ENCODE measurements at places on chromosomes 7 and 10. TPM values are rescaled to one million over a fixed set of nuclear protein-coding genes. Genes with fewer than 3 reads are reported as not detected.

Gene OR2A42
- total RNA-seq, result not detected

Gene PDZD7
- 0.40 TPM for total RNA-seq

Gene RBP3
- total RNA-seq, result not detected

Gene TDRD1
- 1.2 TPM for total RNA-seq

Gene TMEM139
- total RNA-seq, result 6.9 TPM

Gene RNF148
- total RNA-seq, result 0.48 TPM

Gene MRLN
- total RNA-seq, result not detected

Gene PNLIPRP3
- not detected for total RNA-seq

Gene CAV1
- total RNA-seq, result 311 TPM

- no peak for DNase-seq
Measured at GRCh38 chr7:138455609-138456008, 4.5 kb upstream of the TRIM24 start.

GRCh38 chr7:2106924-2107323 lies 125.8 kb downstream of the MAD1L1 start:
- DNase-seq, result no peak

GRCh38 chr7:31950091-31950755 lies 120.0 kb downstream of the PDE1C start:
- DNase-seq, result no peak

DNA sequence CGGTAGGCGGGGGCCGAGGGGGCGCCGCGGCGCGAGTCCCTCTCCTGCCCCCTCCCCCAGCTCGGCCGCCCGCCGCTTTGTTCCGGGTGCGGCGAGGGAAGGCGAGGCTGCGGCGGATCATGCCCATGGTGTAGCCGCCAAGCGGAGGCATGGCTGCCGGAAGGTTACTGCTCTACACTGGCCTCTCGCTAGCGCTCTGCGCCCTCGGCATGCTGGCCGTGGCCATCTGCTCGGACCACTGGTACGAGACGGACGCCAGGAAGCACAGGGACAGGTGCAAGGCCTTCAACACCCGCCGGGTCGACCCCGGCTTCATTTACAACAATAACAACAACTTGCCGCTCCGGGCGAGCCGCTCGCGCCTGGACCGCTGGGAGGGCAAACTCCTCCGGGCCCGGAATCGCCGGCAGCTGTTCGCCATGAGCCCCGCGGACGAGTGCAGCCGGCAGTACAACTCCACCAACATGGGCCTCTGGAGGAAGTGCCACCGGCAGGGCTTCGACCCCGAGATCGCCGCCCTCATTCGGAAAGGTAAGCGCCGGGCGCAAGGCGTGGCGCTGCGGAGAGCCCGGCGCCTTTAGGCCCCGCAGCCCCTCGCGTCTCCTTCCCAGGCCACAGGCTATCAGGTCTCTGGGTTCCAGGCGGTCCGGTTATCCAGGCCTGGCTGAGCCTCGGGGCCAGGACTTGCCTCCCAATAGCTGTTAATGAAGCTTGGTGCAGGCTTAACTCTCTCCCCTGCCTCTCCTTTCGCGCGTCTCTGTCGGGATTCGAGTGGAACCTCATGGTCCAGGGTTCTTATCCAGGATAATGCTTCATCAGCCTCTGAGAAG lies 513 bp downstream of the TMEM178B start:
- DNase-seq, result no peak

- no peak for DNase-seq
Measured at GRCh38 chr10:97768322-97769315, 3.2 kb downstream of the SFRP5 start.

DNA sequence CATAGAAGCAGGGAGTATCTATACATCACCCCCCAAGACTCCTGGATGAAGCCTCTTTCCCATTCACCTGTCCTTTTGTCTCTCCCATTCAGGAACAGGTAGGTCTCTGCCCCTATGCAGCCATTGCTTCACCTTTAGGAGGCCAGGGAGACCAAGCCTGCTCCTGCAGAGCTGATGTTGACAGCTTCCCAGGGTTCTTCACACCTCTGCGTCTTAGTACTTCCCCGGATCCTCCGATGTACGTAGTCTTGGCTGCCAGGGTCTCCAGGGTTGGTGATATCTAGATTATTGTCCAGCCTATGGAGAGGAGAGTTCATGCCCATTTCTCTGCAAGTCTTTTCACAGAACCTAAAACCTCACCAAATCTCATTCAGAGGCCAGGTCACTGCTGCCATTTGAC lies 365.7 kb upstream of the KLF6 start:
- DNase-seq, result no peak

DNA sequence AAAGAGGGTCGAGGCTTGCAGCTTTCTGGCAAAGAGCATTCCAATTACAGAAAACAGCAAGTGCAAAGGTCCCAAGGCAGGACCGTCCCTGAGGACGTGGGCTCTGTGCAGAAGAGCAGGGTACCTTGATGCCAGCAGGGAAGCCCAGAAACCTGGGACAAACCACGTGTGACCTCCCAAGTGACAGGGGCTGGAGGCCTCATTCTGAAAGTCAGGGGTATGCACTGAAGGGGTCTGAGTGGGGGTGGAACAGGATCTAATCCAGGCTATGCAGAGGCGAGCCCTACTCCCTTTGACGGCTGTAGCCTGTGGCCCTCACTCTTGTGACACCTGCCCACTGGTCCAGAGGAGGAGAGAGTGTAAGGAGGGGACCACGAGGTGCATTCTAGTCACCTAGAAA lies 22.9 kb downstream of the TMEM273 start:
- DNase-seq, result no peak

DNA sequence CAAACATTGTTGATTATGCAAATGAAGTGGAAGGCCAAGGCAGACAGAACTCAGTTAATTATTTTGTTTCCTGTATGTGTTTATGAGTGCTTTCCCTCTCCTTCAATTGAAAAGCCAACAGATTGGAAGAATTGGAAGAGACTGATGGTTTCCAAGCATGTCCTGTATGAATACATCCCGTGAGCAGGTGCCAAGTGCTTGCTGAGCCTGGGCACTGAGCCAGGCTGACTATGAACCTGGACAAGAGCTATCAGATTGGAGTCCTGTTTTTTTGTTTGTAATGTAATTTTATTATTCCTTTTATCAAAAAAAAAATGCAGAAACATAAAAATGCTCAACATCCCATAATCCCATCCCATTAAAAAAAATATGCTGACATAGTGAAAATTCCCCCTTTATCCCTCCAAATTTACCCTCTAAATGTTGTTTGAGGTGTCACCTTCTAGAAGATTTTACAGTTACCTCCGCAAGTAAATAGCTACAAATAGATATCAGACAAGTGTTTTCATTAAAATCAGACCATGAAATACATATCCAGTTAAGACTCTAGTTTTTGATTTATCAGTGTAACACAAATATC lies 449.5 kb downstream of the GRID1 start:
- DNase-seq, result no peak

GRCh38 chr7:36683695-36684357 lies 40.5 kb downstream of the AOAH start:
- DNase-seq, result no peak

GRCh38 chr7:54701982-54702381 lies 57.0 kb downstream of the SEC61G start:
- no peak for DNase-seq

DNA sequence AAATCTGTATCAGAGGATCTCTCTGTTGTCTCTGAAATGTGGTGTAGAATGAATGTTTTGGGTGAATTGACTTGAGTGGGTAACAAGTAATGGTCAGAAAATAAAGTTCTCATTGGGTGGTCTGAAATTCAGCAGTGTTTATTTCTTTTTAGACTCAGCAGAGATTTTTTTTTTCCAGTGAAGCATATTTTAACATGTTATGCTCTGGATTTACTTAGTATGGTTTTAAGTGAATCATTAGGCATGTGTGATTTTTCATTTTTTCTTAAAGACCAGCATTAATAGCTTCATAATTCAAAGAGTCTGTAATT lies 63.5 kb downstream of the REEP3 start:
- DNase-seq, result no peak

DNA sequence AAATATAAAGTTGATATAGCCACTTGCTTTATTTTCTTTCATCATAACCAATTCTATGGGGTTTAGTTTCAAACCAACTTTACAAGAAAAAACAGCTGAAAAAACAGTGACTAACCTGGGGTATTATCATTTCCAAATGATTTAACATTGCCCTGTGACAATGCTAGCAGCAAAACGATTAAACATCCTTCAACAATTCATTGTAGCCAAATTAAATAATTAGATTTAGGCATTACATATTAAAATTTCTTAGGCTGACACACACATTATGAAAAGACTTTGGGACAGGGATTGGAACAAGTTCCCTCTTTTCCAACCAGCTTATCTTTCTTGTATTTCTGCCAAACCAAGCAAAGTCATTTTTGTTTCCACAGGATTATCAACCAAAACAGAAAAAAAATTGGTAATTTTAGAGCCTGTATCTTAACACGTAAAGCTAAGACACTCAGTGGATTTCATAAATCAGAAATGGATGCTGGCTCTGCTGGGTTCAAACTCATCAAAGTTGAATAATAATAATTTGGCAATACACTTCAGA lies 84.0 kb downstream of the SEMA3D start:
- no peak for DNase-seq

GRCh38 chr10:44419790-44420549 lies 35.1 kb upstream of the CXCL12 start:
- DNase-seq, result peak; percentile 63
